ENCODE measurements at places on chromosomes 2 and 18.

- no peak for DNase-seq
Observed at GRCh38 chr2:32991091-32991845, 44.5 kb downstream of the LTBP1 start.

DNA sequence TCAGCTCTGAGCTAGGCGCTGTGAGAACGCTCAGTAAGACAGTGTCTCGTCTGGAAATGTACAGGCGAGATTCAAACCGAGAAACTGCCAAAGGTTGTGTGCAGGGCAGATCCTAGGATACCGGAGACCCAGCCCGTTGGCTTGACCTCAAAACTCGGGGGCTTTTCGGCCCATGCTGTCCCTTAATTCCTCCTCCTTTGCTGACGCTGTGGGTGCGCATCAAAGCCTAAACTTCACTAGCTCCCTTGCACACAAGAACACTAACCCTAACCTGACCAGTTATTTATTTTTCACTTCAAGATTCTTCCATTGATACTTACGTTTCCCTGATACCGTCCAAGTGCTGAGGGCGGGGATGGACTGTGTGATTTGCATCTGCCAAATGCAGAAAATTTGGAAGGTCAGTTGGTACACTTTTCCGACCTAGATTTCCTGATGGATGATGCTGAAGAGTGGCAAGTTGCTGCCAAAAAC lies 1.0 kb upstream of the AAK1 start:
- no peak for DNase-seq

DNA sequence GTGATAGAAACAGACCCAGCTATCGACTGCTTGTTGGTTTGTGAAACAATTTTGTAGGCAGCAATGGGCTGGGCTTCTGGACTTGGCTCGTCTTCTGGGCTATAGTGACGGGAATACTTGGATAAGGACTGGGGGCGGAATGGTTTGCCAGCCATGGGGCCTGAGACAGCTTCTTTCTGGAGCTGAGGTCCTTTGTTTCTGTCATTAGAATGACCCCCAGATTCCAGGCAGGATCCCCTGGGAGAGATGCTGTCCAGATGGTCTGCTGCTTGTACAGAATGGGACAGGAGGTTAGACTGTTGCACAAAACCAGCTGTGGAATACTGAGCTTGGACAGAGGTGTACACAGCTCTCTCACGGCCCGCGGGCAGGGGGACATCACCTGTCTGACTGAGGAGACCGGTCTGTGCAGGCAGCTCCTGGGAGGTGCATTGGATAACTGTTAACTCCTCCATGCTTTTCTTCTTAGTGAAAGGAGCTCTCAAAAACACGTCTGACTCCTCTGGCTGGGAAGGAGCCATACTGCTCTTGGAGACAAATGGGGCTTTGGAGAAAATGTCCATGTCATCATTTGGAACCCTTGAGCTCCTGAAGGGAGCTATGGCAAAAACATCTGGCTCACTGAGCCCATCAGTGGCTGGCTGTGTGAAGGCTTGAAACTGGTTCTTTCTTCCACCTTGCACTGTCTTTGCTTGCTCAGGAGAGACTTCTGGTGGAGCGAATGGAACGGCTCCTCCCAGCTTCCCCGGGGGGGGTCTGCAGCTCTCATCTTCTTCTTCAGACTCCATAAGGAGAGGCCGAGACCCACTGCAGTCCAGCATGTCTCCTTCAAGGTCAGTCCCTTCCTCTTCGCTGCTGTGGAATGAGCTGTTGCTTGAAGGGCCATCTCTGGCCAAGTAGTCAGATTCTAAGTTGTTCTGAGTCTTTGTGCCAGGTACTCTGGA lies 28.6 kb upstream of the NFU1 start:
- DNase-seq: no peak

DNA sequence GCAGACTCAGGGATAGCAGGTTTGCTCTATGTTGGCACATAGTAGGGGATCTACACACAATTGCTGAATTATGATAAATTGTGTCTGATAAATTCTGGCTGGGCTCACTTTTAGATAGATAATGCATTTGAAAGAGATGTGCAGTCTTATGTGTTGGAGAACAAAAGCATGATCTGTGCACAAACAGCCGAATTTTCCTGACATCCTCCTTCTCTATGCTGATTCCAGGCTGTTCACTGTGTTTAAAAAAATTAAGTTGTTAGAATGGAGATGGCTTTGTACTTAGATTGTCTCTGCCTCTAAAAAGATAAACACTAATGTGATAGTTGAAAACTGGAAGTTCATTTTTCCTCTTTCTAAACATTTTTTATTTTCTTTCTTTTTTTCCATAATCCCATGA lies 2.1 kb downstream of the CERS6 start:
- no peak for DNase-seq

DNA sequence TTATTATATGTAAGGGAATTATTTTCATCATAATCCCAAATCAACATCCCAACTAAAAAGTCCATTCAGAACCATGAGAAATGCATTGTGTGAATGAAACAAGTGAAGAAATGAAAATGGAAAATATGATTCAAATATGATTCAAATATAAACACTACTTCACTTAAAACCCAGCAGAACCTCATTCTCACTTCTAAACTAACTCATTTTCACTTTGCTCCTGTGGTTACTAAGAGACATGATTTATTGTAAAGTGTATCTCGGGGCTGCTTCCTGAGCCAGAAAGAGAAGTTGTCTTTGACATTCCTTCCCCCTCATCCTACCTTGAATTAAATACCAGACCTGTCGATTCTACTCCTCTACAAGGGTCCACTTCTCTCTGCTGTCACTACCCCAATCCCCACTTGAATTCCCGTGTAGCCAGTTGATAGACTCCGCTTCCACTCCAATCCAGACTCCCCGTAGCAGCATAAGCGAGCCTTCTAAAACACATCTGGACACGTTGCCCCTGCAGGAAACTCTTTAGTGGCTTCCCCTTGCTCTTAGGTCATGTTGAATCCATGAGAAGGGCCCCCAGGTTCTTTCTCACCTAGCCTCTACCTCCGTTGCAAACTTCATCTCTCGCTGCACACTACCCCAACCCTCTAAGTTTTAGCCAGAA lies 697.0 kb upstream of the ID2 start:
- DNase-seq: no peak
